Stimulated activated CD4-positive, alpha-beta T cell treated with anti-CD3 and anti-CD28 coated beads, TNF-alpha, amount 100 ng/mL, for 24 hours (primary cell): ENCODE measurements at places on chromosomes 6 and 20.

DNA sequence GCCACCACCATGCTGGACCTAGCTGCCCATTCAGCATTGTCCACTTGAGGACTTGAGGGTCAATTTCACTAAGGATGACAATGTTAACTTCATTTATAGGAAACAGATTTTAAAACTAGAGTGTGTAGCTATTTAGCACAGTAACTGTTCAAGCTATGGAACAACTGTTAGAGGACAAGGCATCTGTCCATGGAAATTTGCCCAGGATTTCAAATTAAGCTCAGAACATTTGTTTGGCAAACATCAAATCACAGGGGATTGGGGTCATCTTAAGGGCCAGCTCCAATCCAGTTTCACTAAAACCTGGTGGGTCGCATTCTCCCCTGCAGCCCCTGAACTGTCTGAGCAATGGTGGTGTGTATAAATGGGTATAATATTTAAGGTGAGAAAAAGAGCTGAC lies 35.1 kb downstream of the PM20D2 start:
- DNase-seq = no peak

GRCh38 chr6:38350220-38350619 lies 289.5 kb downstream of the BTBD9 start:
- DNase-seq = no peak

- no peak for DNase-seq
Measured at GRCh38 chr6:17015551-17016381, 86.1 kb upstream of the STMND1 start.

DNA sequence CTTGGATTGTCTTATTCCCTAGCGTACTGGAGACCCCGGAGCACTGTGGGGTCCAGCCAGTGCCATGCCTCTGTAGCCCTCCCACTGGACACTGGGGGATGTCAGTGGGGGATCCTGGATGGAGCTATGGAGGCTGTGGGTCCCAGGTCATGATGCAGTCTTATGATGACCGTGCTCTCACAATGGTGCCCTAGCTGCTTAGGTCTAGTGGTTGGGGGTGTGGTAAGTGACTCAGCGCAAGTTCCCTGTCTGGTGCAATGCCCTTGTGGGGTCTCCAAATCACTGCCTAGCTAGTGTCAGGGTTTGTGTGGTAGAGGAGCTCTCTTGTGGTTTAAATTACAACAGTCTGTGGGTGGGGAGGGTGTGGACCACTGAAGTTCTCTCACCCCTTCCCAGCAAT lies 135.4 kb downstream of the CDC5L start:
- DNase-seq = no peak

- no peak for DNase-seq
Measured at GRCh38 chr6:117629119-117629660, 26.9 kb upstream of the GOPC start.

DNA sequence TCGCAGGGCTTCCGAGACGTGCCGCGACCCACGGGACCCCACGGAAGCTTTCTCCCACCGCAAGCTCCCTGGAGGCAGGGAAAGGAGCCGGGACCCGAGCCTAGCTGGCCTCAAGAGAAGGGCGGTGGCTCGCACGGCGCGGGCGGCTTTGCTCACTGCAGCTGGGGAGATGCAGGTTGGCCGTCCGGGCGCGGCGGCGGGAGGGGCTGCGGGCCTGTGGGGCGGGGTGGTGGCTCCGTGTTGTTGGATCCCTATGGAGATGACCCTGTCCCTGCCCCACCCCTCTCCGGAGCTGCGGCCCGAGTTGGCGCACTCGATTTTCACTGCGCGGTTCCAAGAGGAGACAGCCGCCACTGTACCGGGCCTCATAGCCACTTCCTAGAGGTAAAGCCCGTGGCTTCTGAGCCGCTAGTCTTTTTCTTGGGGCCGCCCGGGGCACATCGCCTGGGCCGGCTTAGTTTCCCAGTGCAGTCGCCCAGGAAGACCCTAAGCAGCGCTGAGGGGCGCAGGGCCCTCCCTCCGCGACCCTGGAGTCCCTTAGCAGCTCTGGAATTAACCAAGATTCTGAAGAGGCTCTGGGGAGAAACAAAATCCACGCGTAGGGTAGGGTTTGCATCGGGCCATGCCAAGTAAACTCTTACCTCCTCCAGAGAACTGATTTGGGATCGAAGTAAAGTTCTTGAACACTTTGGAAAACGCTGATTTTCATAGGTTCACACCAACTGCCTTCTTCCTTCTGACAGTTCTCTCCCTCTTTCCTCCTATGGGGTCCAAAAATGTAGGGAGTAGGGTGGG lies at the start of gene ECT2L:
ECT2L (plus strand) TSS at position 279 of the 795 bp plus-strand sequence. CDS start 17,188 bp downstream, outside the sequence.
- DNase-seq = no peak

DNA sequence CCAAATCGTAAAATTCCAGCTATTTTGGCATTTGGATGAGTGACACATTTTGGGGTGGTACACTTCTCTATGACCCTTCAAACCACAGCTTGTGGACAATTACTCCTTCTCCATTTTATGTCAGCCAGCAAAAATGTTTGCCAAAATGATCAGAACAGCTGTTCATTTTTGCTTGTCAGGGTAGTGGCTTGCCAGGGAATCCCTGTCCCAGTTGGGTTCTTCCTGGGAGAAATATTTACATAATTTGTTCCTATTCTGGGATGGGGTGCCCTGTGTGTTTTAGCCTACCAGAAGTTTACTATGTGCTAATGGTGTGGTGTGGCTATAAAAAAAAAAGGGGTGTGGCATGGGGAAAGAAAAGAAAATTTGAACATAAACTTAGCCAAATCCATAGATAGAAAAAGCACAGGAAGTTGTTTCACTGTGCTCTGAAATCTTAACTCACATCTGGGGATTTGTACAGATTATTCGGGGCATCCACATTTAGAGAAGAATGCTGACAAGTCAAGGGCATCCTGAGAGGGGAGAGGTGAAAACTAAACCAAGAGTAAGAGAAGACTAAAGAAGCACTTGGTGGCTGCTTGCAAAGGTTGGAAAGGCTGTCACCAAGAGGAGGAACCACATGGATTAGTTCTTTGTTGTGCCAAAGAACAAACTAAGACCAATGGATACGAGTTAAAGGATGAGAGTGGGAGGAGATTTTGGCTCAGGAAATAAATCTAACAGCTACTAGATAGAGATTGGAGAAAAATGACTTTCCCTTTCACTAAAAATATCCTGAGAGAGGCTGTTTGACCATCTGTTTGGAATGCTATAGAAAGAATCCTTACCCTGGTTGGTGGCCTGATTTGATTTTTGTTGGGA lies 55.2 kb upstream of the RBM24 start:
- no peak for DNase-seq

DNA sequence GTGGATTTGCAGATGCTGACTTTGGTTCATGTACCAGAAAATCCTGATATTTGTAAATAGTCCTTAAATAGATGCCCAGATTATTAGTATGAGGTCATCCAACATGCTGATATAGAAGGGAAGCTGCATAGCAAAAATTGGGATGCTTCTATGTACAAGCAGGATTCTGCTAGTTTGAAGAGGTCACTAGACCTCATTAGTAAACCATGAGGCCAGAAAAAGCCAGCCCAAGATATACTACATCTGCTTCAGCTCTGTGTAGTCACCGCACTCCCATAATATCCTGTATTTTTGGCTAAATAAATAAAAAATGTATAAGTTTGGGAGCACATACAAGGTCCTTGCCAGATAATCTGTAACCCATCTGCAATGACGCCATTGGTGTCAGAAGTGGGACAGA lies 13.0 kb downstream of the PTPRT start:
- no peak for DNase-seq

- no peak for DNase-seq
Measured at GRCh38 chr6:159981403-159982245, 12.7 kb downstream of the IGF2R start.

- no peak for DNase-seq
Measured at GRCh38 chr6:71228461-71229041, 60.1 kb upstream of the OGFRL1 start.

DNA sequence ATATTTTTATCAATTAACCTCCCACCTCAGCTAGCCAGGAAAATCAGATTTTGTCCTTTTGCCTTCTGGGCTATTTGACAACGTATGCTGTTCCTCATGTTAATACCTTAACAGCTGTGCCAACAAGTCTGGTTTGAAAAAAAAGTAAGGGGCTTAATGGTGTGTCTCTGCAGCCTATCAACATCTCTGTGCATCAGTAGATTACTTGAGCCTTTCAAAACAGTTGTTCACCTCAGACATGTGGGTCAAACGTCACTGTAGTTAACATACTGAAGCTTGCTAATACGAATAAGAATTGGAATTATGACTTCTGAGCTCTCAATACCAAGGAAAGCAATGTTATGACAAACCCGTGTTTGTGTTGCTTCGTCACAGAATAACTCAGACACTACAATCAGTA lies 23.0 kb downstream of the CEP57L1 start:
- no peak for DNase-seq

GRCh38 chr6:136317971-136318370 lies 28.3 kb upstream of the BCLAF1 start:
- no peak for DNase-seq

DNA sequence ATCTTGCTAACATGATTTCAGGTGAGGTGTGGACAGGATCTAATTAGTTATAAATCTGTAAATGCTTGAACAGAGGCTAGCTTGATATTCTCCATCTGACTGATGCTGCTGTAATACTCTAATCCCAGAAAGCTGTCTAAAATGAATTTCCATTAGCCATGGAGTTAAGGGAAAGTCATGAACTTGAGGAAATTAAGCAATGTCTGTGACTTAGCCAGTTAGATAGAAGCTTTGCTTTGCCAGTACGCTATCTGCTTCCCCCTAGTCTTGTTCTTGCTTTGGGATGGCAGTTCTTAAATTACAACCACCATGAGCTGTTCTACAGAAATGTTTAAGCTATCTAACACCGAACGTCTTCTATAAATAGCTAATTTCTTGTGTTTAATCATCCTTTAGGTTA lies 195.7 kb downstream of the PRL start:
- DNase-seq = no peak
